ENCODE measurements at places on chromosomes 11 and 22. TPM values are rescaled to one million over a fixed set of nuclear protein-coding genes. Genes with fewer than 3 reads are reported as not detected.

RPL3 gene
- 7,258 TPM for polyA plus RNA-seq

C22orf31 gene
- 0.20 TPM for polyA plus RNA-seq

CALCA gene
- not detected for polyA plus RNA-seq

KIAA0930 gene
- polyA plus RNA-seq = 17.3 TPM

DNA sequence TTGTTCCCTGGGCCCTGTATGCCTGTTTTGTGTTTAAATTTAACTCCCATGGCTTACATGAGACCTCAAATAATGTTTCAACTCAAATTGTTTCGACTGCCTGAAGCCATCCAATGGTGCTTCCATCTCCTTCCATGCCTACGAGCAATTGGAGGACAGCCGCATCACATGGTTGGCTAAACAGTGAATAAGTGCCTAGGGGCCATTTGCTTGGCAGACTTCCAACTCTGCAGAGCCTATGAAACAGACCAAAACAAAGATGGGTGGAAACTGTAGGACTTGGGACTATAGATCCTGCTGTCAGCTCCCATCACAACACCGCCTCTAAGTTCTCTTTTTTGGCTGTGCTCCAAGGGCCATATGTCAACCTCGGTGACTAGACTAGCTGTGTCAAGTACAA is 84.1 kb downstream of the PARVA start:
- DNase-seq = no peak

DNA sequence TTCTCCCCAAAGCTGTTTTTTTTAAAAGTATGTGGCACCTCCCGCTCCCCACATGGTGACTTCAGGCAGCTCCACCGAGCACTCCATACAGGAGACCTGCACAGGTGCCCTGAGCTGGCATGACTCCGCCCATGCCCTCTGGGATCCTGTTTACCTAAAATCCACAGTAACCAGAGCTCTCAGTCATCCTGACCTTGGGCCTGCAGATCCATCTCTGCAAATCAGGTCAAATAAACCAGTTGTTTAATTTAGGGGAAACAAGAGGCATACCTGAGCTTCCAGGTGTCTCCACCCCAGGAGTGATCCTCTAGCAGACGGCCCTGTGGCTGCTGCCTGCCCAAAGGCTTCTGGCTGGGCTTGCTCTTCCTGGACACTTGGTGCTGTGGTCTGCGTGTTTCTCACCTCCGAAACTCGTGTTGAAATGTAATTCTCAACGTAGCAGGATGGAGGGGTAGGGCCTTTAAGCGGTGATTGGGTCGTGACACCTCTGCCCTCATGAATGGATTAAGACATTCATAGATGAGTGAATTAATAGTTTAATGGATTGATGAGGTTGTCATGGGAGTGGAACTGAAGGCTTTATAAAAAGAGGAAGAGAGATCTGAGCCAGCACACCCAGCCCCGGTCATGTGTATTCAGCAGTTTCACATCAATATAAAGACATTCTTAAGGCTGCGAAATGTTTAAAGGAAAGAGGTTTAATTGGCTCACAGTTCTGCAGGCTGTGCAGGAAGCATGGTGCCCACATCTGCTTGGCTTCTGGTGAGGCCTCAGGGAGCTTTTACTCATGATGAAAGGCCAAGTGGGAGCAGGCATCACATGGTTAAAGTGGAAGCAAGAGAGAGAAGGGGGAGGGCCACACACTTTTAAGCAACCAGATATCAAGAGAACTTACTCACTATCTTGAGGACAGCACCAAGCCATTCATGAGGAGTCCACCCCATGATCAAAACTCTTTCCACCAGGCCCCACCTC is 34.1 kb downstream of the LINC01488 start:
- DNase-seq = no peak

DNA sequence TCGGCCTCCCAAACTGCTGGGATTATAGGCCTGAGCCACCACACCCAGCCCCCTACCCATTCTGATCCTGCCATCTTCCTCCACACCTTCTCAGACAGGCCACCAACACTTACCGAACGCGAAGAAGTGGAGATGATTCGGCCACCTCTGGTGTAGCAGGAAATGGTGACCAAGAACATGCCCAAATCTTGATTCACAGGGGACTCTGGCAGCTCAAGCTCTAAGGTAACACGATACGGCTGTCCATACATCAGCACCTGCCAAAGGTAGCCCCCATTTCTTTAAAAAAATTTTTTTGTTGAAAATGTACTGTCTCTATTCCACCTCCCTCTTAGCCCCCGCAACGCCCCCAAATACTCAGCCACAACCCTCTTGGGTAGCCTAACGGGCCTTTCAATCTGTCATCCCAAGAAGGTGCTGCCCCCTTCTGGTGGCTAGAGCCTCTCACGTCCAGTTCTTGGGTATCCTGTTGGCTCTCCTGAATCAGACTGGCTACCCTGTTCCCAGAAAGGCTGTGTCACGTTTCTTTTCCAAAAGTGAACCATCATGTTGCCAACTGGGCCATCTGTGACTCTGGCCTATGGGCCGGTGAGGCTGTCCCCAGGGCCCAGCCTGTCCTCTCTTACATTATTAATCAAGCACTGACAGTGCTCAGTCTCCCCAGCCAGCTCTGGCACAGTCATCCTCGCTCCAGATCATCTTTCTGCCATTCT is 5.3 kb upstream of the LRRN4CL start:
- DNase-seq = peak; percentile 83
